Smooth muscle cell of bladder (primary cell): ENCODE measurements at places on chromosomes 1 and 21. TPM values are rescaled to one million over a fixed set of nuclear protein-coding genes. Genes with fewer than 3 reads are reported as not detected.

TEX38 gene
- not detected in 2 replicates for total RNA-seq

PRELP gene
- total RNA-seq: 0.14 and 0.37 TPM in 2 replicates

OXCT2 gene
- total RNA-seq: 1.7 and 4.1 TPM in 2 replicates

TSPAN1 gene
- 0.14 and 0.46 TPM in 2 replicates for total RNA-seq

MEX3A gene
- 1.3 and 1.6 TPM in 2 replicates for total RNA-seq

RSPH1 gene
- 0.14 TPM in 1 of 2 replicates, not detected in the other for total RNA-seq

GNG12 gene
- total RNA-seq: 134 and 140 TPM in 2 replicates

SAMD11 gene
- 34.2 and 36.6 TPM in 2 replicates for total RNA-seq

TAS1R1 gene
- not detected in 2 replicates for total RNA-seq

CD164L2 gene
- total RNA-seq: not detected in 2 replicates

ADAMTS5 gene
- 22.3 and 24.4 TPM in 2 replicates for total RNA-seq

MFSD2A gene
- total RNA-seq: 2.8 and 5.0 TPM in 2 replicates

FAM151A gene
- total RNA-seq: not detected in 2 replicates

TESK2 gene
- 3.0 and 3.2 TPM in 2 replicates for total RNA-seq

DAB1 gene
- total RNA-seq: under 0.01 and 0.46 TPM in 2 replicates

GCLM gene
- 37.0 and 56.3 TPM in 2 replicates for total RNA-seq

LCE3E gene
- total RNA-seq: not detected in 2 replicates

FOXD2 gene
- total RNA-seq: under 0.01 TPM in 1 of 2 replicates, not detected in the other
